Spinal cord (tissue), 10 donors: ENCODE measurements at places on chromosomes 7 and 10. TPM values are rescaled to one million over a fixed set of nuclear protein-coding genes. Genes with fewer than 3 reads are reported as not detected.
A peak's percentile ranks its signal among the peaks of the same experiment; 100 is the strongest.

DNA sequence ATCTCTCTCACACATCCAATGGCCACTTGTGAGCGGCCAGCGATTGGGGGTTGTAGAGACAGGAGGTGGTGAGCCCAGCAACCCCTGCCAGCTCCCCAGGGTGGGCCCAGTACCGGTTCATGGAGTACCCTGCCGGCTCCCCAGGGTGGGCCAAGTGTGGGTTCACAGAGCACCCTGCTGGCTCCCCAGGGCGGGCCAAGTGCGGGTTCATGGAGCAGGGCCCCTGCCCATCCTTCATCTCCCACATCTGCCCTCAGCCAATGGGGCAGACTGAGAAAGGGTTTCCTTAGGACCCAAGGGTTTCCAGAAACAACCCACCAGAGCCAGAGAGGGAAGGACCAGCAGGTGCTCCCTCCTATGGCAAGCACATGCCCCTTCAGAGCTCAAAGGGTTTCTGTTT is 21.4 kb upstream of the SLIT1 start:
- no peak for DNase-seq

Gene OR6V1
- total RNA-seq = not detected

GRCh38 chr10:12938271-12938670 is 63.2 kb downstream of the CCDC3 start:
- DNase-seq = no peak

GRCh38 chr7:151732292-151732691 is 144.6 kb downstream of the PRKAG2 start:
- no peak for DNase-seq

DNA sequence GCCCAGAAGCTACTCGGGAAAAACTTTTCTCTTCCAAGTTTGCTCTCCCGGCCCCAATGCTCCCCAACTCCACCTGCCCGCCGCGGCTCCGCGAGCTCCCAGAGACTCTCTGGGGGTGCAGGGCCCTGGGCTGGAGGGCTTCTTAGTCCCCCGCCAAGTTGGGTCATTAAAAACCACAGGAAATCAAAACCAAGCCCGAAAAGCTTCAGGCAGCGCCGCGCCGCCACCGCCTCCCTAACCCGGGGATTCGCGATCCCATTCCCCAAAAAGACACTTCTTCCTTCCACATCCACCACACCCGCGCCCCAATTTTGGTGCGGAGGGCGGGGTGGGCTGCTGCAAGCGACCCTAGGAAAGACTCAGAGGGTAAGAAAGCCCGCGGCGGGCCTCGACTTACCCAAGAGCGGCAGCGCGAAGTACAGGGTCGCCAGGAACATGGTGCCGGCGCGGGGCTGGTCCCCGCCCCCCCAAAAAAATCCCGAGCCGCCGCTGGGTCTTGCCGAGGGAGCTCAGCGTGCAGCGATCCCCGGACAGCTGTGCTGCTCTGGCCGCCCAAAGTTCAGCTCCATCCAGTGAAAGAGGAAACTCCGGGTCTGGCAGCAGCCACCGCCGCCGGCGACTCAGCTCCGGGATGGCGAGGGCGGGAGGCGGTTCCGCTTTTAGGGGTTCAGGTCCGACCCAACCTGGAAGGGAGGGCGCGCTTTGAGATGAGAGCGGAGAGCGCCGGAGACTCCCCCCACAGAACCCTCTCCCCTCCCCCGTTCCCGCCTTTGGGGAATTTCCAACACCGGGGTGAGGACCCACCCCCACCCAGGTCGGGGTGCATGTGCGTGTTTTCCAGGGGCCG is 1.2 kb downstream of the GFRA1 start:
- peak; percentile 76 for DNase-seq

DNA sequence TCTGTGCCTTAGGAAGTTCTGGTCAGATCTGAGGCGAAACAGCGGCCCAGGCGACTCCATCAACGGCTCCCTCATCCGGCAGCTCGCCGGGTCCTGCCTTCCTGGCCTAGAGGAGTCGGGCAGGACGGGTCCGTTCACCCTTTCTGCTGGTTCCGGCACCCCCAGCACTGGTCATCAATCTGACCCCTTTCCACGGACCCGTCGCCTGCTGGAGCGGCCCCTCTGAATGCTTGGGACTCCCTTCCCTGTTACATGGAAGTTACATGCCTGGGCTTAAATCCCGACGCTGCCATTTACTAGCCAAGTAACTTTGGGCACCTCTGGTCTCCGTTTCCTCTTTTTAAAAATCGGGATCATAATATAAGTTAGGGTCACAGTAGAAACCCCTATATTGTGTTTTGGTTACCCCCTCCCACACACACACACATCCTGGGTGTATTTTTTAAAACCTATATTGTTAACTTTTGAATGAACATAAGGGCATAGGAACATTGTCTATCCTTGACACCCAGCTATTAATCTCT is 607 bp upstream of the GGCT start:
- peak; percentile 46 for DNase-seq

Gene CTAGE4
- total RNA-seq = 1.6 TPM
